ENCODE measurements at places on chromosomes 5 and 9.

- DNase-seq: no peak
Observed at GRCh38 chr9:976943-977837, 735 bp downstream of the DMRT3 start.

DNA sequence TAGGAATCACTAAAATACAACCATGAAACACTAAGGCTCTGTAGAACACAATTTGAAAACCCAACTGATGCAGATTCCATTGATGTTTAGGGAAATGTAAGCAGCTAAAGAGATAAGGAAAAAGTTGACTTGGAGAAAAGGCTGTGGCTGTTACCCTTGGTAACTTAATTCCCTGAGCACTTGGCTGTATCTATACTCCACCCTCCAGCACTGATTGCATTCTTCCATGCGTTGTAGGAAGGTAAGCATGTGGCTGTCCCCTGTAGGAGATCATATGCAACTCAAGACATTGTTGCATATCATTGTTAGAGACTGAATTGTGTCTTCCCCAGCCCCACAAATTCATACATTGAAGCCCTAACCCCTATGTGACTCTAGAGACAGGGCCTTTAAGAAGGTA lies 184.5 kb downstream of the CEMIP2 start:
- DNase-seq: no peak

- no peak for DNase-seq
Observed at GRCh38 chr5:11719888-11720481, 184.3 kb downstream of the CTNND2 start.

- no peak for DNase-seq
Observed at GRCh38 chr5:67240846-67241245, 44.2 kb upstream of the CD180 start.

GRCh38 chr5:85488295-85488694 lies 1103.6 kb upstream of the EDIL3 start:
- DNase-seq: no peak

DNA sequence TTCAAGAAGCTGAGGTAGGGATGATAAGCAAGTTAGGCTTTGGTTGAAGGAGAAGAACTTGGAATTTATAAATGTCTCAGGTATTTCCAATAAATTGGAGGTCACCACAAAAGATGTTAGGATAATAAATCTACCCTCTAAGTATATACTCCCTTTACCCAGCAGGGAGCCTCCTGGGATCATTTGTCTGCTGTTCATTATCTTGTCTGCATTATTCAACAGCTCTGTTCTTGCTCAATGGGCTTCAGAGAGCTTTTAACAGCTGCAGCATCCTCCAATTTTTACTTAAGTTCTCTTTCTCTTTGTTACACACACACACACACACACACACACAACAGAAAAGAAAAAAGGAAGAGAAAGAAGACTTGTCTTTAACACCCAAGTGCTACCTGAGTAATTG lies 51.7 kb upstream of the VPS13A start:
- DNase-seq: no peak

DNA sequence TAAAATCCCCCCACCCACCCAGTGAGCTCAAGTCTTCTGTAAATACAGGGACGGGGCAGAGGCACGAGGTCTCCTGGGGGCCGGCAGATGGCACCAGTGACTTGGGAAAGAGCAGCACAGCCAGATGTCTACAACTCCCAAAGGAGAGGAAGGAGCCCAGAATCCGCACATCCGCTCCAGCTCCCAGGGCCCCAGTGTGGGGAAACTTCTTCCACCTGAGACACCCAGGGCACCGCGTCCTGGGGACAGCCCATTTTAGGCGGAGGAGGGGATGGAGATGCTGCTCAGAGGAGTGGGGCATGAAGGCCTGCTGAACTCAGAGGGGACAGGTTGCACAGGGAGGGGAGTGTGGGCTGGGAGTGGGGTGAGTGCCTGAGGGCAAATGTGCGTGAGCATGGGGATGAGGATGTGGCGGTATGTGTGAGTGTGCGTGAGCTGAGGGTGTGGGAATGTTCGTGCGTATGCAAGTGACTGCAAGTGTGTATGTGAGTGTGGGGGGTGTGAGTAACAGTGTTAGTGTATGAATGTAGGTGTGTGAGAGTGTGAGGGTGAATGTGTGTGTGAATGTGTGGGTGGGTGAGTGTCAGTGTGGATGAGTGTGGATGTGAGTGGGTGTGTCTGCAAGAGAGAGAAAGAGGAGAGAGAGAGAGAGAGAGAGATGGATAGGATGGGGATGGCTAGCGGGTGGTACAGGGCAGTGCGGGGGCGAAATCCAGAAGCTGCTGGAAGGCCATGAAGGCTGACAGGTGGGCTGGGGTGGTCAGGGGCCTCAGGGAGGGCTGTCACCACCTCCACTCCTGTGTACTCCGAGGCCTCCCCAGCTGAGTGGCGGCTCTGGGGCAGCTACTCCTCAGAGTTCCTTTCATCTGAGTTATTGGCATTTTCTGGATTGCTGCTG lies 63.5 kb downstream of the DUSP1 start:
- no peak for DNase-seq

DNA sequence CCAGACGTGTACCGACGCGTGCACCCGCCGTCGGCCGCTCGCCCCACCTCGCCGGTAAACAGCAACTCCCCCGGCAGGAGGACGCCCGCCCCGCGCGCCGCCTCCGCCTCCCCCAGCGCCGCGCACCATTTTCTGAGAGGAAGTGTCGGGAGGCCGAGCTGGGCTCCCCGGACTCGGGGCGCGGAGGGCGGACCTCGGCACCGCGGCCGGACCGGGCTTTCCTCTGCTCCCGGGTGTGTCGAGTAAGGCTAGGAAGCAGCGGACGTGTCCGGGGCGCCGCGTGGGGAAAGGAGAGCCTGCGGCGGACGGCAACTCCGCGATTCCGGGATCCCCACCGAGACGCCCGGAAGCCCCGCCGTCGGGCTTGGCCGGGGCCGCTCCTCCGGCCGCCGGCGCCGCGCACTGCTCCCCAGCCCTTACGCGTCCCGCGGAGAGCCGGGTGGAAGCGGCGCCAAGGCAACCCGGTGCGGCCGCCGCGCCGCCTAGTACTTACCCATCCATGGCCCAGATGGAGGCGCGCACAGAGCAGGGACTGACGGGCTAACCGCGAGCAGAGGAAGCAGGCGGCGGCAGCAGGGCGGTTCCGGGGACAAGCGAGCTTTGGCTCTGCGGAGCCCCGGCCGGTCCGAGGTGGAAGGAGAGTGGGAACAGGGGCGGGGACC lies at the start of gene PTBP3:
PTBP3 (minus strand) TSS at position 643 of the 662 bp plus-strand sequence. CDS start 35,754 bp downstream, outside the sequence.
- peak; percentile 82 for DNase-seq

- no peak for DNase-seq
Observed at GRCh38 chr5:50733741-50734140, 67.3 kb downstream of the PARP8 start.

GRCh38 chr5:130350131-130350530 lies 445.9 kb downstream of the CHSY3 start:
- no peak for DNase-seq

GRCh38 chr5:82719368-82719767 lies 357.8 kb downstream of the TMEM167A start:
- DNase-seq: no peak

GRCh38 chr5:78500028-78500427 lies 139.6 kb downstream of the SCAMP1 start:
- no peak for DNase-seq

GRCh38 chr5:77438071-77438470 lies 54.0 kb downstream of the WDR41 start:
- no peak for DNase-seq

DNA sequence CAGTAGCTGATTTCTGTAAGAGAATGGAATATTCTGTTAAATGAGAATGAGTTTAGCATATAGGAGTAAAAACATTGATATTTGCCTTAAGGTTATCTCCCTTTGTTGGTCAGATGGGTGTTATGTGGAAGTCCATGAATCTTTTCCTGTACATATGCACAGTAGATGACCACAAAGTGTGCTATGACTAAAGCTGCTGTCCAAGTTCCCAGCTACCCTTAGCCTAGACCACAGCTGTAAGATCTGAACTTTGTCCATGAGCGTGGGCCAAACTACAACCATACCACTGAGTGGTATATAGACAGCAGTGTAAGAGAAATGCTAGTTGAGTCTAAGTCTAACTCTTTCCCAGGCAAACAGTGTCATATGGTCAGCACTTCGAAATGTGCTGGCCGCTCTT lies 48.8 kb downstream of the CD180 start:
- DNase-seq: no peak

DNA sequence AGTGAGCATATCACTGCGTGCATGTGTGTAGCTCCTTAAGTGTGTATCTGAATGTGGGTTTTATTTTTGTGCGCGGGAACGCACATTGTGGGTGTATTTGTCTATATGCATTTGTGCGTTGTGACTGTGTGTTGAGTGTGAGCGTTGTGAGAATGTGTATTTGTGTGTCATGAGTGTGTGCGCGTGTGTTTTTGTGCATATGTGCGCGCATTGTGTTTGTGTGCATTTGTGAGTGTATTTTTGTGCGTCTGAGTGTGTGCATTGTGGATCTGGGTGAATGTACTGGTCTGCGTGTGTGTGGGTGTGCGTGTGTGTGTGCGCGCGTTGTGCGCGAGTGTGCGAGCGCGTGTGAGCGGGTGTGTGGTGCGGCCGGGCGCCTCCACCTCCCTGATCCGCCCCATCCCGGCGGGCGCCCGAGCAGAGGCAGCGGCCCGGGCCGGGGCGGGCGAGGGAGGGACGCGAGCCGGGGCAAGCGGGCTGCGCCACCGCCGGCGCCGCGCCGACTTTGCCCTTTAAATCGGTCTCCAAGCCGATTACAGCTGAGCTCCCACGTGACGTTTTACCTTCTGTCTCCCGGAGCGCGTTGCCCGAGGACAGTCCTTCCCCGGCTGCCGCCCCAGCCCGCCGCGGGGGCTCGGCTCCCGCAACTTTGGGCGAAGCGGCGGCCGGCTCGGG lies at the start of gene RASGRF2:
RASGRF2 (plus strand) TSS at position 596 of the 675 bp plus-strand sequence. CDS start 376 bp downstream, outside the sequence.
- DNase-seq: peak; percentile 70

- DNase-seq: no peak
Observed at GRCh38 chr9:19372567-19372966, 7.5 kb downstream of the RPS6 start.

DNA sequence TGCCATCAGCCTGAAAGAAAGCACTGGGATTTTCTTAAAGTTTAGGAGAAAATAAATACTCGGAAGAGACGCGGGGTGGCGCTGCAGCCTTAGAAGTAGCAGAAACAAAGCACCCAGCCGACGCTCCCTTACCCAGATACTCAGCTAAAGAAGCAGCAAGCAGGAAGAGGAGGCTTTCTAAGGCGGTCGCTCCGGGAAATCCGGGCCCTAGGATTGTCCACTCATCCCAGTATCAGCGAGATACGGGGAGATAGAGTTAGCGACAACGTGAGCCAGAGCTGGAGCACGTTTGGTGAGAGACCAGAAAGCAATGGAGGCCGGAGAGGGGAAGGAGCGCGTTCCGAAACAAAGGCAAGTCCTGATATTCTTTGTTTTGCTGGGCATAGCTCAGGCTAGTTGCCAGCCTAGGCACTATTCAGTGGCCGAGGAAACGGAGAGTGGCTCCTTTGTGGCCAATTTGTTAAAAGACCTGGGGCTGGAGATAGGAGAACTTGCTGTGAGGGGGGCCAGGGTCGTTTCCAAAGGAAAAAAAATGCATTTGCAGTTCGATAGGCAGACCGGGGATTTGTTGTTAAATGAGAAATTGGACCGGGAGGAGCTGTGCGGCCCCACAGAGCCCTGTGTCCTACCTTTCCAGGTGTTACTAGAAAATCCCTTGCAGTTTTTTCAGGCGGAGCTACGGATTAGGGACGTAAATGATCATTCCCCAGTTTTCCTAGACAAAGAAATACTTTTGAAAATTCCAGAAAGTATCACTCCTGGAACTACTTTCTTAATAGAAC lies at the start of gene PCDHB2:
PCDHB2 (plus strand) TSS at position 135 of the 782 bp plus-strand sequence; CDS start at position 311, 176 bp downstream.
- no peak for DNase-seq

DNA sequence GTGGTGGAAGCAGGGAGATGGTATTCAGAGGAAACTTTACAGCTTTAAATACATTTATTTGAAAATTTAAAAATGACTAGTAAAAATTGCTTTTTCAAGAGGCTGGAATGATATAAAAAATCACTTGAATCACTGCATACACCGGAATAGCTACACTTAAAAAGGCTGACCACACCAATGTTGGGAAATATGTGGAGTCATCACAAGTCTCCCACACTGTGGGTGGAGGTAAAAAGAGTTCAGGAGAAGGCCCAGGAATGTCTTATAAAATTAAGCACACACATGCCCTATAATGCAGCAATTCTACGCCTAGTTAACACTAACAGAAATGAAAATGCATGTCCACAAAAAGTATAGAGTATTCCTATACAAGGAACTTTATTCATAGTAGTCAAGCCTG lies 198.1 kb downstream of the ROR2 start:
- no peak for DNase-seq

DNA sequence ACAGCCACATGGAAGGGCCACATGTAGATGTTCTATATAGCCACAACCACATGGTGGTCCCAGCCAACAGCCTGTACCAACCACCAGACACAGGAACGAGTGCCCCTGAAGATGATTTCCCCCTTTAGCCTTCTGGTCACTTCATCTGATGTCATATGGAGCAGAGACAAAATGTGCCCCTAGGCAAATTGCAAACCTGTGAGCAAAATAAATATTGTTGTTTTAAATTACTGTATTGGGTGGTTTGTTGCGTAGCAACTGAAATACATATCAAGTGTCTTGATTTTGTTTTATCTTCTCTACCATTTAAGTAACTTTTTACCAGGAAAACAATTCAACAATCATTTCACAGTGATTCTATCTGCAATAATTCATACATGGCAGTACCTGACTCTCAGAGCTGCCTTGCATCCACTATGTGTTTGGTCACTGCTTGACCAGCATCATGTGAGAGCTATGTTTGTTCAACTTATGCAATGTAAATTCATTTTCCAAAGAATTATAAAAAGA lies 142.5 kb upstream of the VLDLR start:
- no peak for DNase-seq

- no peak for DNase-seq
Observed at GRCh38 chr9:136703276-136703860, 9.0 kb upstream of the DIPK1B start.

DNA sequence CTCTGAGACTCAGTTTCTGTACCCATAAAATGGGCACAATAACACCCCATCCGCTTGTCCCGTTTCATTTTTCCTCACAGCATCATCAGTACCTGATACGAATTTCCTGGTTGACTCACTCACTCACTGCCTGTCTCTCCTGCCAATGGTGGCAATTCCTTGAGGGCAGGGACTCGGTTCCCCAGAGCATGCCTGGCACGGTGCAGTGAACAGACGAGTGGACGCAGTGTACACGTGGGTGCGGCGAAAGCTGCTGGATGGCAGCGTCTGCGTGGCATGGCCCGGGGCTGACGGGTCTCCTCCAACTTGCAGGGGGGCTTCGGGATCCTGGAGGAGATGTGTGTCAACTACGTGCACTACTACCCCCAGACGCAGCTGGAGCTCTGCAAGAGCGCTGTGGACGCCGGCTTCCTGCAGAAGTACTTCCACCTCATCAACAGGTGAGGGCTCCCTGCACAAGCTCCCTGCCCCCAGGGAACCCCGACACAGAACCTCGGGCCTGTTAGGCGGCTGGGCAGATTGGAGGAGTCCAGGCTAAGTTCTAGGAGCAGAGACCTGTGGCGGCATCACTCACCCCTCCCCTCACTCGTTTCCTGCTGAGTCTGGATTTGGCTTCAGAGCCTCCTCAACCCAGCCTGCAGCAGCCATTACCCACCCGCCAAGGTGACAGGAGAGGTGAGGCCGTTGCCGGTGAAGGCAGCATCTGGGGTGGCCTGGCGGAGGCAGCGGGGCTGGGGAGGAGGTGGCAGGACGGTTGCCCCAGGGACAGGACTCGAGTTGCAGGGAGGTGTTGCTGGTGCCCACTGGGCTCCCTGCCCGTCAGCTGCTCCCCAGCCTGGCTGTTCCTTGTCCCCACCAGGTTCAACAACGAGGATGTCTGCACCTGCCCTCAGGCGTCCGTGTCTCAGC lies 20.3 kb downstream of the DBH start:
- DNase-seq: peak; percentile 77

GRCh38 chr5:77645158-77645994 lies 6.9 kb upstream of the OTP start:
- DNase-seq: peak; percentile 44

GRCh38 chr5:117973785-117974184 lies 1014.6 kb downstream of the DTWD2 start:
- DNase-seq: no peak
